ENCODE measurements at places on chromosomes 16 and 17. TPM values are rescaled to one million over a fixed set of nuclear protein-coding genes. Genes with fewer than 3 reads are reported as not detected.

Gene LASP1
- total RNA-seq = 109 TPM

DNA sequence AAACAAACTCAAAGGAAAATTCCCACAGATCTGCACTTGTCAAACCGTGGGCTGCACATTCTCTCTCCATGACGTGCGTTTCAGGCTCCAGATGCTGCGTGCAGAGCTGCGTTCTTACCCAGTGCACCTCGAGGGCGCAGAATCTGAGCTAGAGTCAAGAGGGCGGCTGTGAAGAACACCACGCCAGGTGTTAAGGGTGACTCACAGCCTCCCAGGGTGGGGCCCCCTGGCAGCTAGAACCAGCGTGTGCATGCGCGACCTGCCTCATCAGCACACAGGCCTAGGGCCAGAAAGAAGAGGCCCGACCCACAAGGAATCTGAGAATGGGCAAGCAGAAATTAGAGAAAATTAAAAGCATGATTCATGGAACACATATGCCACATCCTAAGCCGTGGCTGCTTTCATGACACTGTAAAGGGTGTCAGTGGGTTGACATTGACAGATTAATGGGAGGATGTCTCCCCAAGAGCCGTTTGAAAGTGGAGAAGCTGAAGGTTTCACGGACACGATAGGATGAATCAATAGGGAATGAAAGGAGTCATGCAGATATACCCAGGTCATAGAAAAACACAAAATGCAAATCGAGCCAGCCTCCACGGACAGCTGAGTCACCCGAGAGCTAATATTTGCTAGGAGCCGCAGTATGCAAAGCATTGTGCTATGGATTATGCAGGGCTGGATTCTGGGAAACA, 29.0 kb downstream of the MARCHF10 start:
- DNase-seq = no peak

GRCh38 chr16:26178298-26178697, 486.5 kb downstream of the HS3ST4 start:
- no peak for DNase-seq

GRCh38 chr16:73405851-73406250, 357.9 kb upstream of the ZFHX3 start:
- DNase-seq = no peak

Gene TMEM88
- 11.1 TPM for total RNA-seq

GRCh38 chr16:53465606-53466280, 31.5 kb downstream of the RBL2 start:
- DNase-seq = no peak

Gene SMIM22
- not detected for total RNA-seq

- DNase-seq = no peak
Measured at GRCh38 chr16:67713647-67714273, 5.4 kb downstream of the GFOD2 start.

Measured in activated T-cell treated with anti-CD3 and anti-CD28 coated beads, Interleukin-2, amount 50 U/mL, for 4 hours (primary cell).